Regular cardiac myocyte (primary cell): ENCODE measurements at places on chromosomes 7 and 10. TPM values are rescaled to one million over a fixed set of nuclear protein-coding genes. Genes with fewer than 3 reads are reported as not detected.

The SORBS1 gene
- total RNA-seq, result 0.19 and 1.1 TPM in 2 replicates

The ADRB1 gene
- total RNA-seq, result under 0.01 TPM in 2 replicates

The CCDC7 gene
- total RNA-seq, result 15.1 and 37.2 TPM in 2 replicates

The NSUN6 gene
- total RNA-seq, result 9.3 and 14.2 TPM in 2 replicates

The EIF5AL1 gene
- 0.28 and 0.77 TPM in 2 replicates for total RNA-seq

The TAS2R5 gene
- 0.77 and 0.85 TPM in 2 replicates for total RNA-seq

The FEZF1 gene
- total RNA-seq, result not detected in 2 replicates

The FIGNL1 gene
- total RNA-seq, result 12.4 and 45.4 TPM in 2 replicates

The ANKRD61 gene
- total RNA-seq, result under 0.01 TPM in 2 replicates

The RNF133 gene
- total RNA-seq, result 0.19 and 0.28 TPM in 2 replicates

The PLEKHS1 gene
- total RNA-seq, result not detected in 2 replicates

The RTKN2 gene
- total RNA-seq, result 1.1 and 1.9 TPM in 2 replicates

The TRPV5 gene
- total RNA-seq, result not detected in 2 replicates

The GRID2IP gene
- under 0.01 TPM in 1 of 2 replicates, not detected in the other for total RNA-seq

The CUBN gene
- 0.56 and 0.77 TPM in 2 replicates for total RNA-seq

The GTF2I gene
- total RNA-seq, result 71.7 and 78.1 TPM in 2 replicates

The PTPN20 gene
- total RNA-seq, result 1.3 and 3.9 TPM in 2 replicates

The VAX1 gene
- total RNA-seq, result not detected in 2 replicates

The ITPRID1 gene
- not detected in 2 replicates for total RNA-seq

The TACR2 gene
- total RNA-seq, result 0.19 and 0.85 TPM in 2 replicates

The BTBD16 gene
- total RNA-seq, result under 0.01 TPM in 1 of 2 replicates, not detected in the other

The CPA4 gene
- 24.3 and 61.4 TPM in 2 replicates for total RNA-seq

The GLI3 gene
- total RNA-seq, result 1.4 and 3.3 TPM in 2 replicates

The ZNF853 gene
- total RNA-seq, result 0.19 and 0.28 TPM in 2 replicates
